Dermis lymphatic vessel endothelial cell (primary cell): ENCODE measurements at places on chromosomes 5 and 9. TPM values are rescaled to one million over a fixed set of nuclear protein-coding genes. Genes with fewer than 3 reads are reported as not detected.

Gene TXNDC8
- not detected in 2 replicates for total RNA-seq

Gene MOB3B
- 1.5 and 2.2 TPM in 2 replicates for total RNA-seq

Gene PLAC8L1
- not detected in 2 replicates for total RNA-seq

Gene FGD3
- not detected in 2 replicates for total RNA-seq

Gene CCL19
- not detected in 2 replicates for total RNA-seq

Gene WWC1
- under 0.01 and 0.33 TPM in 2 replicates for total RNA-seq

Gene SNX24
- 5.0 and 8.8 TPM in 2 replicates for total RNA-seq

Gene AJM1
- total RNA-seq, result 0.60 and 0.65 TPM in 2 replicates

Gene PCDHA1
- total RNA-seq, result under 0.01 and 0.09 TPM in 2 replicates

Gene NSG2
- total RNA-seq, result not detected in 2 replicates

Gene NINJ1
- 19.9 and 33.5 TPM in 2 replicates for total RNA-seq
